Right renal pelvis (tissue), 4 donors: ENCODE measurements at places on chromosomes 6 and 20.
A peak's percentile ranks its signal among the peaks of the same experiment; 100 is the strongest.

DNA sequence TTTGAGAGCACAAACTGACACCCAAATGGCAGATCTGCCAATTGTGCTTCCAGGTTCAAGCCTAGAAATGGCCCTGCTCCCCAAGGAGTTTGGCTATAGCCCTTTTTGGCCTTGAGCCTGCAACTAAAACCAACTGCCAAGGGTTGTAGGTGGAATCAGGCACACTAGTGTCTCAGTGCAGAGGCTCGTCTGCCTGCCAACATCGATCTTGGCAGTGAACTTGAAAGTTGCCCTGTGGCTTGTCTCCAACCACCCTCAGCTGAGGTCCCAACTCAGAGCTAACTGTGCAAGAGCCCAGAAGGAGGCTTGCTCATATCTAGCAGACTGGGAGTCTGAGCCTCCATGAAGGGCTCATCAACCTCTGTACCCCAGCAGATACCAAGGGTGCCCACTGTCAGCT lies 92.7 kb upstream of the GLP1R start:
- no peak for DNase-seq

GRCh38 chr6:81613606-81614005 lies 138.9 kb downstream of the TENT5A start:
- no peak for DNase-seq

- DNase-seq: no peak
These were observed 34.9 kb upstream of the ISM1 start for GRCh38 chr20:13186043-13186774.

DNA sequence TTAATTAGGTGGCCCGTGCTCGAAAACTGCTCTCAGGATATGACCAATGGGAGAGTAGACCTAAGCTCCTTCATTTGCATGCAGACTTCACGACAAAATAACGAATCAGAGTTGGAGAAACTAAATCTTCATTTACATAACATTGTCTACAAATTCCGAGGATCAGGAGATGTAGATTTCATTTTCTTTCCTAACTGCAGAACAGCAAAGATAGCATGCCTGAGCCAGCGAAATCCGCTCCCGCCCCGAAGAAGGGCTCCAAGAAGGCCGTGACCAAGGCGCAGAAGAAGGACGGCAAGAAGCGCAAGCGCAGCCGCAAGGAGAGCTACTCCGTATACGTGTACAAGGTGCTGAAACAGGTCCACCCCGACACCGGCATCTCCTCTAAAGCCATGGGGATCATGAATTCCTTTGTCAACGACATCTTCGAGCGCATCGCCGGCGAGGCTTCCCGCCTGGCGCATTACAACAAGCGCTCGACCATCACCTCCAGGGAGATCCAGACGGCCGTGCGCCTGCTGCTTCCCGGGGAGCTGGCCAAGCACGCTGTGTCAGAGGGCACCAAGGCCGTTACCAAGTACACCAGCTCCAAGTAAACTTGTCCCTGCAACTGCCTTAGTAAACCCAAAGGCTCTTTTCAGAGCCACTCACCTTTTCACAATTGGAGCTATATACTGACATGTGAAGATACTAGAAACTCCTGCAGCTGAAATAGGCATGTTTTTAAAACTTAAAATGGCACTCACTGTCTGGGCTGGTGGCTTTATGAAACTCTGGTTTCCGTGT lies 96.5 kb downstream of the HFE start:
- peak; percentile 92 for DNase-seq

DNA sequence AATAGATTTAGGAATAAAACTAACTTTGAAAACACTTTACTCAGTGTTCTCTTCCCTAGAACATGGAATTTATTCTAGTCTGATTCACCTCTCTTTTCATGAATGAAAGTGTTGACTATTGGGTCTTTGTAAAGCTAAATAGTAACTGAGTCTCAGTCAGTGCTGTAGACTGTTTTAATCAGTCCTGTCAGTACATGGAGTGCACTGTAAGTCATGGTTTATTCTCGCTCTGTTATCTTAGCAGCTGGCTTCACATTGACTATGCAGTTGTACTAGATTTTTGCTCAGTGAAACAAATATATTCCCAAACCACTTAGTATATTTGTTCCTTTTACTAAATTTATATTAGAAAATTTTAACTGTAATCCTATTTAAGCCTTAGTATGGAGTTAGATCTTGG lies 15.1 kb upstream of the ACAT2 start:
- DNase-seq: no peak

DNA sequence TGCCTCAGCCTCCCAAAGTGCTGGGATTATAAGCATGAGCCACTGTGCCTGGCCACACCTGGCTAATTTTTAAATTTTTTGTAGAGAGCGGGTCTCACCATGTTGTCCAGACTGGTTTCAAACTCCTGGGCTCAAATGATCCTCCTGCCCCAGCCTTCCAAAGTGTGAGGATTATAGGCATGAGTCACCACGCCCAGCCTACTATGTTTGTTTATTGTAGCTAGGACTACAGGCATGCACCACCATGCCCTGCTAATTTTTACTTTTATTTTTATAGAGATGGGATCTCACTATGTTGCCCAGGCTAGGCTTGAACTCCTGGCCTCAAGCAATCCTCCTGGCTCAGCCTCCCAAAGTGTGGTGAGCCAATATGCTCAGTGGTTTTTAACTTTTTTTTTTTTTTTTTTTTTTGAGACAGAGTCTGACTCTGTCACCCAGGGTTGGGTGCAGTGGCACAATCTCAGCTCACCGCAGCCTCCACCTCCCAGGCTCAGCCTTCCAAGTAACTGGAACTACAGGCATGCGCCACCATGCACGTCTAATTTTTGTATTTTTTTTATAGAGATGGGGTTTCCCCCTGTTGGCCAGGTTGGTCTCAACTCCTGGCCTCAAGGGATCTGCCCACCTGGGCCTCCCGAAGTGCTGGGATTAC lies 12.0 kb upstream of the DDX43 start:
- no peak for DNase-seq

- DNase-seq: no peak
These were observed 14.1 kb upstream of the PARD6B start for GRCh38 chr20:50717312-50717711.

- no peak for DNase-seq
These were observed 153.6 kb downstream of the CD83 start for GRCh38 chr6:14270925-14271788.

DNA sequence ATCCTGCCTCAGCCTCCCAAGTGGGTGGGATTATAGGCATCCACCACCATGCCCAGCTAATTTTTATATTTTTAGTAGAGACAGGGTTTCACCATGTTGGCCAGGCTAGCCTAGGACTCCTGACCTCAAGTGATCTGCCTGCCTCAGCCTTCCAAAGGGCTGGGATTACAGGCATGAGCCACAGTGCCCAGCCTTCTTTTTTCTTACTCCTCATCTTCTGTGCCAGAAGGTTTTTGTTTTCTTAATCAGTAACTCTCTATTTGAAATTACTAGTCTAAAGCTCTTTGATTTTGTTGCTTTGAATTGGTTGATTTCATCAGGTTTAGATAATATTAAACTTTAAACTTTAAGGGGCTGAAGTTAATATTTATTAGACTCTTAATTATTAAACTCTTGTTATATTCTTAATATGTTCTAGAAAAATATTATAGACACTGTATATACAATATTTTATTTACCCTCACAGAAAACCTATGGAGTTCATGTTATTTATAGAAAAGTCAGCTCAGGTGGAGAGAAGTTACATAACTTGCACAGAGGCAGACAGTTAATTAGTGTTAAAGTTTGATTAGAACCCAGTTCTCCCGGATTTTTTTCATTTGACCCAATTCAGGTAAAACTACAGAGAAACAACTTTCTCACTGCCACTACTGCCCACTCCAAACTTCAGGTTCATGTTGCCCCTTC lies 177.4 kb upstream of the SGK1 start:
- no peak for DNase-seq

DNA sequence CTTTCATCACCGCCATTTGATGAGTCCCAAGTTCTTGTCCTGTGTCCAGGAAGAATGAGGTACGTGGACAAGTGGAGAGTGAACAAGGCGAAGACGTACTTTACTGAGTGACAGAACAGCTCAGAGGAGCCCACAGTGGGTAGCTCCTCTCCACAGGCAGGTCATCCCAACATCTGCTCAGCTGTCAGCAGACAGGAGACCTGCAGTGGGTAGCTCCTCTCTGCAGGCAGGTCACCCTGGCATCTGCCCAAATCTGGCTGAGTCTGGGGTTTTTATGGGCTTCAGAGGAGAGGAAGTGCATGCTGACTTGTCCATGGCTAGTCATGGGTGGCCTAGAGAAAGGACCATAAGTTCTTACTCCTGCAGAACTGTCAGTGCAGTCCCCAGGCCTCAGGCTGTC lies 32.7 kb upstream of the PDYN start:
- no peak for DNase-seq

GRCh38 chr6:140979642-140980091 lies 1153.1 kb upstream of the GJE1 start:
- no peak for DNase-seq

- DNase-seq: no peak
These were observed 27.2 kb downstream of the CMTR1 start for GRCh38 chr6:37459981-37460800.

DNA sequence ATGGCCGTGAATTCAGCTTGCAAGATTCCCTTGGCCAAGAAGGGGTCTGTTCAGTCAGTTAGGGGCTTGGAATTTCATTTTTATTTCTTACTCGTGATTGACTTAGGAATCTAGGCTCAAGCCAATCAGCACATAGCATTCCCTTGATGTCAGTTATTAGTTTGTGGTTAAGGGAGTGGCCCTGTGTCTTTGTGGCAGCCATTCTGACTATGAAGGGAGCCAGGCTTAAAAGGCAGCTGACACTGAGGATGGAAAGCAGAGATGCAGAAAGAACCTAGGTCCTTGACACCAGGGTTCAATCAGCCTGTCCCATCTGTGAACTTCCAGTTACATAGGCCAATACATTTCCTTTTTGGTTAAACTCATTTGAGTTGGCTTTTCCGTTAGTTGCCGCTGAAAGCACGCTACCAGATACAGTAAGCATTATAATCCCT lies 48.1 kb downstream of the MCUR1 start:
- no peak for DNase-seq

- DNase-seq: no peak
These were observed 241.2 kb upstream of the PREP start for GRCh38 chr6:105644073-105644489.

- DNase-seq: no peak
These were observed 518.1 kb downstream of the HDGFL1 start for GRCh38 chr6:23087471-23087870.

DNA sequence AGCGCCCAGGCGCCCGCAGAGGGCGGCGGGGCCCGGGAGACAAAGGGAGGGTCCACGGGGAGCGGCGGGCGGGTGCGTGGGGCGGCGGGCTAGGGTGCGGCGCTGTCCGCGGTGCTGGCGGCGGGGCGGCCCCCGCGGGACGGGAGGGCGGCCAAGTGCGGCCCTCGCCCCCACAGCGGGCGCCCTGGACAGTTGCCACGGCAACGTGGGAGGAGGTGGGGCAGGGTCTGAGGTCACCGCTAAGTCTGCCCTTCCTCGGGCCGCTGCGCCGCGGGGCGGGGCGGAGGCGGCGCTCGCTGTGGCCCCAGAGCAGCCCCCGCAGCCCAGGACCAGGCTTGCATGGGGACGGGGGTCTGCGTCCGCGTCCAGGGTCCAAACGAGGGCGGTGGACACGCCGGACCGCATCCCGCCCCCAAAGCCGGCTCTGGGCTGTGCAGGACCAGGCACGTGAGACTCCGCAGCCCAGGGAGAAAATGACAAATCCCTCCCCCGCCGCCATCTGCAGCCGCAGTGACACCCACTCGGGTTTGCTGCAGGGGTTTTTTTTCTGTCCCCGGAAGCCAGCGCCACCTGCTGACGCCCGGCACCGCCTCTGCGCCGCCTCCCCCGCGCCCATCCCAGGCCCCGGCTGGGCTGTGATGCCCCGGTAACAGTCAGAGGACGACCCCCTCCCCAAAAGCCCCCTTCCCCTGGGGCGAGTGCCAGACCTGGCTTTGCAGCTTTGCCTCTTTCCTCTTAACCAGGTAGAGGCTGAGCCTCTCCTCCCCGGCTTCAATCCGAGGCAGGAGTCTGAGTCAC lies 36.8 kb downstream of the YTHDF1 start:
- DNase-seq: no peak

- no peak for DNase-seq
These were observed 165.9 kb upstream of the IRAK1BP1 start for GRCh38 chr6:78701407-78701806.

GRCh38 chr6:65399355-65400084 lies 307.5 kb downstream of the EYS start:
- DNase-seq: no peak

DNA sequence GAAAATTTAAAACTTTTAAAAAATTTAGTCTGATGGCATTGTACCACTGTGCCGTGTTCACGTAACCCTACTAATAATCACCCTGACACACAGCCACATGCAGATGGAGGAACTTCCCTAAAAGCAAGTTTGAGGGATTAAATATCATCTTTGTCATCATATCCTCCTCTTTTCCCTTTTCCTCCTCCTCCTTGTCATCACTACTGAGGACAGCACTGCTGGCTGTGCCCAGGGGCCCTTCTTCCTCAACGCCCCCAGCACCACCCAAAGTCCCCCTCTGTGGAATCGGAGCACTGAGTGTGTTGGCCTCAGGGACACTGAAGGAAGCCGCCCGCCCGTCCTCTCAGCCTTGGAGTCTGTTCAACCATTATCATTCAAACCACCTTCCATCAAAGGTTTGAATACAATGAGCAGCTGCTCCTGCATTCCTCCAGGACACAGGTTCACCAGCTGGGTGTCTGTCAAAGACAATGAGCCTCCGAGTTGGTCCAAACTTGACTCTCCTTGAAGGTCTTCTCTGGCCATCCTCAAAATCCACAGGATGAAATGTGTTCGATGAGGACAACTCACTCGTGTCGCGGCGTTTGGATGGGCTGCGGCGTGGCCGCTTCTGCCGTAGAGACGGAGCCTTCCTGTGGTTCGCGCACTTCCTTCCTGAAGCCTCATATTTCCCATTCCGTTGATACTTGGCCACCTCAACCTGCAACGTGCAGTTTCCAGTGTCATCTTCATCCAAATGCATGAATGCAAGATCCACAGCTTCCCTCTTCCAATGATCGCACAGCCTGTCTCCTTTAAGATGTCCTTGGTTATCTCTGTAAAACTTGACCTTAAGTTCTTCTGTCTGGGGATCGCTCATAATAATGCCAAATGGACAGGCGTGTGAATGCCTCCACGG lies 23.3 kb downstream of the NQO2 start:
- no peak for DNase-seq

DNA sequence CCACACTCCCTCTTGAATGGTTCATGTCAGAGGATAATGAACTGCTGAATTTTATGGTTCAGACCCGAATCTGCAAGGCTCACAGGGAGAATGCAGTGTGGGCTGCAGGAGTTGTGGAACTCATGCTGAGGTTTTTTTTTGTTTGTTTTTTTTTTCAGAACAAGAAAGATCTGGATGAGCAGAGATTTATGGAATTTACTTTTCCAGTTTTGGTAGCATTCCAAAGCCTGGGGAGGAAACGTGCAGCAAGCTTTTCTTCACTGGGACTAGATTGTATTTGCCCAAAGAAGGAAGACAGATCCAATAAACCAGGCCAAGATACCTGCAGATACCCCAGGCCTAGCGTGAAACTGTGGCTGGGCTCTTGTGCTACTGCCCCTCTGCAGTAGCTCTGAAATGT lies 223.9 kb upstream of the TAB2 start:
- no peak for DNase-seq
